ENCODE measurements at places on chromosomes 12 and 14.

DNA sequence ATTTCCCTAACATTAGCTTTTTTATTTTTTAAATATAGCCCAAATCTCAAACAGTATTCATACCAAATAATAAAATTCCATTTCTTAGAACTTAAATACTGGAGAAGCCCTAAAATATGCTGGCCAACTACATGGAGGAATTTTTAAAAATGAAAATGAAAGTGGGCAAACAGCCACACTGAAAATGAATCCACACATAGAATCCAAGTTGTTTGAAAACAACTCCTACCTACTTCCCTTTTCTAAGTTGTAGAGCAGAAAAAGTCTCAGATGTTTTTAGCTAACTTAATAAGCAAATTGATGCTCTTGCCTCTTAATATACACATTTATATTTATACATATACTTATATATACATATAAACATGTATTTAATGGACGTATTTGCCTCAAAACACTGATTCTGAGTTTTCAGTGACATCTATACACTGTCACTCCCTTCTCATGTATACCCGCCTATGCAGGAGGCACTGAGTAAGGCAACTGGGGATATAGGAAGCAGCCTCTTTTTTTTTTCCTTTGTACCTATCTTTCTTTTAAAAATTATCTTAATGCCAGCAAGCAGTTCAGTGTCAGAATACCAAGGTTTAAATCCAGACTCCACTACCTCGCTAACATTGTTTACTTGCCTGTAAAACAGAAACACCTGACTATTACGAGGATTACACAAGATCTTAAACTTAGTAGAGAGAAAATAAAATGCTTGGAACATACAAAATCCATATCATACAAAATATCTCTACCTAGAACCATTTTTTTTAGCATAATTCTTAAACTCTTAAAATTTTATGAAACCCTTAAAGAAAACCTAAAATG lies 13.3 kb downstream of the DICER1 start:
- no peak for DNase-seq

DNA sequence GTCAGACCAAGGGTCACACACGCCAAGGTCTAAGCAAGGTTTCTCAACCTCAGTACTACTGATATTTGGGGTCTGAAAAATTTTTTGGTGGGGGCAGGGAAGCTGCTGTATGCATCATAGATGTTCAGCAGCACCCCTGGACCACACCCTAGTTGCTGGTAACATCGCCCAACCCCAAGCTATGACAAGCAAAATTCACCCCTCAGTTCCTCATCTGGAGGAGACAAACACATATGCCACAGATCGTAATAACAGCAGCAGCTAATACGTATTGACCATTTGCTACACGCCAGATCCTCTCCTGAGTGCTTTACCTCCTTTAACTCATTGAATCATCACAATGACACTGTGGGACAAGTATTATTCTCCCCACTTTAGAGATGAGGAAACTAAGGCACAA lies 46.4 kb downstream of the ACTN1 start:
- peak; percentile 74 for DNase-seq

DNA sequence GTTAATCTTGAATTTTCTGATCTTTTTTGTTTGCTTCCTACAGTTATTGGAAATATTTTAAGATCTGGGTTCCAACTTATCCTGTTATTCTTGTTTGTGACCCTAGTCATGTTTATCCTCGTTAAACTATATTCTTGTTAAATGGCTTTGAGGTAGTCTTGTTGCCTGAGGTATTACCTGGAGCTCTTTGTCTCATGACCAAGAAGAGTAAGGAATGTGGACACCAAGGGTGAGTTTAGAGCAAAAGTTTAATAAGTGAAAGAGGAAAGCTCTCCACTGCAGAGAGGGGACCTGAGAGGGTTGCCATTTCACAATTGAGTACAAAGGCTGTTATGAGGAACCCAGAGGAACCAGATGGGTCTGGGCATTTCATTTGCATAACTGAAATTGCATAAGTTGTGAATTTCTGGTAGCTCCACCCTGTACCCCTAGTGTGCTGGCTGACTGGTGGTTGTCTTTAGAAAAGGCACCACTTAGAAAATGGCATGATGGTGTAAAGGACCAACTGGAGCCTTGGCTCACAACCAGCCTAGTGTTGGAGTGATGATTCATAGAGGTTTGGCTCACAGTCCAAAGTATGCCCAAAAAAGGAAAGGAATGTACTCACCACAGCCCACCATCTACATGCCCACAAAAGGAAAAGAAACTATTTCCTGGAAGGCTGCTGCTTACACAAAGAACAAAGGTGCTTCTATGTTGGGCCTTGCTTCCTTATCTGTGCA lies 36.7 kb upstream of the RESF1 start:
- no peak for DNase-seq

- no peak for DNase-seq
Observed at GRCh38 chr14:101673873-101674272, 87.6 kb upstream of the PPP2R5C start.

DNA sequence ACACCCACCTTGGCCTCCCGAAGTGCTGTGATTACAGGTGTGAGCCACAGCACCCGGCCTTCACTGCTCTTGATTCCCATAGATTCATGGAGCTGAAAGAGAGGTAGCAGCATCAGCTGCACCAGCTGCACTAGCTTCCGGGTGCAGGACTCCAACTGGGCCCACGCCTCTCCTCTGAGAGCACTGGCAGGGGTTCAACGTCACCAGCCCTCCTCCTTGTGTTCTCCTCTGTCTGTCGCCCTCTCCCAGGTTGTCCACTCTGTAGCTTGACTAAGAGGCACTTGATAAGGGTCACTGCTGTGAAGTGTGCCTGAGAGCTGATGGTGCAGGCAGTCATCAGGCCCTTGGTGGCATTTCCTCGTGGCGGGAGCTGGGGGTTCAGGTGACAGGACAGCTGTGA lies 28.3 kb downstream of the MLXIP start:
- no peak for DNase-seq

DNA sequence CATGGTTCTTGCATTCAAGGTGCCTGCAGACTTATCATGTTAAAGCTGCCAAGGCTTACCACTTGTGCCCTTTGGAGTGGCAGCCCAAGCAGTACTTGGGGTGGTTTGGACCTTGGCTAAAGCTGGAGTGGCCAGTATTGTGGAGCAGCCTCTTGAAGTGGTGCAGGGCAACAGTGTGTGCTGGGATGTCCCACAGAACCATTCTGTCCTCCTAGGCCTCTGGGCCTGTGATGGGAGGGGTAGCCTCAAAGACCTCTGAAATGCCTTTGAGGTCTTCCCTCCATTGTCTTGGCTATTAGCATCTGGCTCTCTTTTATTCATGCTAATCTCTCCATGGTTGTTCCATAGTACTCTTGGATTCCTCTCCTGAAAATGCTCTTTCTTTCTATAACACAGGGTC lies 78.2 kb upstream of the SLC24A4 start:
- DNase-seq: no peak

GRCh38 chr14:72792051-72792788 lies 101.7 kb downstream of the DPF3 start:
- no peak for DNase-seq

DNA sequence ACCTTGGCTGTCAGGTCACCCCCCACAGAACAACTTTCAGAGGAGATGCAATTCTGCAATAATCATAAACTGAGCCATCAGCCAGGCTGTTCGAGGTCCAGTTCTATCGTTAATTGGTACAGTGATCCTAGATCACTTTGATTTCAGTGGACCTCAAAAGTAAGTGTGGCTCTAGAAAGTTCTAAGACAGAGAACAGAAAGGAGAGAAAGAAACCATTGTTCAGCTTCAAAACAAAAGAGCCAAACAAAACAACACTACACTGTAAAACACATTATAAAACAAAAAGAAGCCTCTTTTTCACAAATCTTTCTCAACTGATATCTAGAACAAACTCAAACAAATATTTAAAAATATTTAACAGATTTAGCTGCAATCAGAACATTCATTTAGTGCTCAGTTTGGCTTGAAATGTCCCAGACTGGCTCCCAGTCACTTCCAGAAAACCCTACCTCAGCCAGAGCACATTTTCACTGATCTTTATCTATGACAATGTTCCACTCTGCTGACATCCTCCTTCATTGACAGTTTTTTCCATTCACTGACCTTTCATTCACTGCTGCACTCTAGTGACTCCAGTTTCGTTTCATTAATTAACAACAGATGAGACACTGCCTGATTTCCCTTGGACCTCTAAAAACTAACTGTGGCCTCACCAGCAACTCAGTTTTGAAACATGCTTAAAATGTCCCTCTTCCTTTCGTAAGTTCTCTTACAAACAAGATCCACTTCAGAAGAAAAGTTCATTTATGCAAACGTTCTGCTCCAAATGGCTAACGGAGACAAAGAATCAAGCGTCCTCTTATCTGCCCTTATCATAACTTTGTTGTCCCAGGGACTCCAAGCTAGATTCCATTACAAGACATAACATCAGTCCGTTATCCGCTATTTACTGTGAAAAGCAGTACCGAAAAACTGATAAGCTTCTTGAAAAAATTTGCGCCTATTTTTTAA lies 56.8 kb downstream of the DUSP16 start:
- DNase-seq: no peak

GRCh38 chr14:29240066-29240465 lies 473.5 kb downstream of the FOXG1 start:
- DNase-seq: no peak

DNA sequence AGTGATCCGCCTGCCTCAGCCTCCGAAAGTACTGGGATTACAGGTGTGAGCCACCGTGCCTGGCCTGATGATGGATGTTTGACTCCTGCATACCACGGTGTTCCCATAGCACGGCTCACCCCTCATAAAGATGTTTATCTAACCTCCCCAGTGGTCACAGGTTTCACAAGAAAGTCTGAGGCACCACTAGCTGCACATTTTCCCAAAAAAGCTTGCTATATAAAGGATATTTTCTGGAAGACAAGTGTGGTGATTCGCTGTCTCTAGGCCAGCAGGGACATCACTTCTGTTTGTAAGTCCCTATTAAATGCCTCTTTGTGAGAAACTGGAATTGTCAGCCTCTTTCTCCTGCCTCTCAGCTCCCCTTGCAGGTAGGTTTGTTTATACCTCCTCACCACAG lies 18.3 kb downstream of the PLEK2 start:
- no peak for DNase-seq

DNA sequence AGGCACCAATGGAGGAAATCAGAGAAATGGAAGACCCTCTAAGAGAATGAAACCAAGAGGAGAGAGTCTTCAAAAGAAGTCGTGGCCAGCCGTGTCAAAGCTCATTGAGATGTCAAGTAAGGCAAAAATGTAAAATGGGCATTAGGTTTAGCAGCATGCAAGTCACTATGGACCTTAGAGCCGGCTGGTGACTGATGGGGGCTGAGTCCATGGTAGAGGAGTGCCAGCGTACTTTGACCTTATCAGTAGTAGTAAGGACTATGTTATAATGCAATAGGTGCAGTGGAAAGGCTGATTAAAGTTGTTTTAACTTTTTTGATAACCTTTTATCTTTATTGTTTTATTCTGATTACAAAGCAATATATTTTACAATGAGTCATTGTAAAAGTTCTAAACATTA lies 66.5 kb downstream of the ANO6 start:
- DNase-seq: no peak

GRCh38 chr14:77926942-77927341 lies 127.0 kb downstream of the ADCK1 start:
- no peak for DNase-seq

DNA sequence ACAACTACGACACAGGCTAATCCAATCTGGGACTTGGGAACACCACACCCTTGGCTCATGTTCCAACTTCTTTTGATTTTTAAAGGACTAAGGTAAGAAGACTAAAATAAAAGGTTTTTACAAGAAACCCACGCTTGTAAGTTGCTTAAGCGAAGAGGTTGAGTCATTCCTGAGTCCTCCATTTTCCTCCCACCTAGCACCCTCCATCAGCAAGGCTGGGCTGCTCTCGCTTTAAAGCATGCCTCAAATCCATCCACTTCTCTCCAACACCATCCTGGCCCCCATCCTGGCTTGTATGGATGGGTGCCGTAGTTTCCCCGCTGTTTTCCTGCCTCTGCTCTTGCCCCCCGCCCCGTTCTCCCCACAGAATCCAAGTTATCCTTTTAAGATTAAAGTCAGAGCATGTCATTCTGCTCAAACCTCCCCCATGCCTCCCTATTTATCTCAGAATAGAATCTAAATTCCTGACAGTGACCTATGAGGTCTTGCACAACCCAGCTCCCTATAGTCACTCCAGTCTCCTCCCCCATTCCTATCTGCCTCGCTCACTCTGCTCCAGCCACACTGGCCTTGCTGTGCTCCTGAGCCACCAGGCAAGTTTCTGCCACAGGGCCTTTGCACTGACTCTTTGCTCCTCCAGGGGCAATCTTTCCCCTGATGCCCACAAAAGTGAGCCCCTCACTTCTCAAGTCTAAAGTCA lies 34.5 kb downstream of the SCARB1 start:
- DNase-seq: no peak

DNA sequence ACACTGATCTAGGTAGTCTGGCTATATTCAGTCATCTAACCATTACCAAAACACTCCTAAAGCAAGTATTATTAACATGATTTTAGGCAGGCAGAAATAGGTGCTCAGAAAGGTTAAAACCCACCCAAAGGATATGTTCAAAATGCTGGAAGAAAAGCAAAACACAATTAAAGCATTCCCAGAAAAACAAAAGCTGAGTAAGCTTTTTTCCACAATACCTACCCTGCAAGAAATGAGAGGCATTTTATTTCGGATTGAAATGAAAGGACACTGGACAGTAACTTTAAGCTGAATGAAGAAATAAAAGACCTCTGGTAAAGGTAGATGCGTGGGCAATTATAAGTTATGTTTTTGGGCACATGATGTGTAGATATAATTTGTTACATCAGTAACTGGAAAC lies 8.2 kb downstream of the SERPINA6 start:
- no peak for DNase-seq

DNA sequence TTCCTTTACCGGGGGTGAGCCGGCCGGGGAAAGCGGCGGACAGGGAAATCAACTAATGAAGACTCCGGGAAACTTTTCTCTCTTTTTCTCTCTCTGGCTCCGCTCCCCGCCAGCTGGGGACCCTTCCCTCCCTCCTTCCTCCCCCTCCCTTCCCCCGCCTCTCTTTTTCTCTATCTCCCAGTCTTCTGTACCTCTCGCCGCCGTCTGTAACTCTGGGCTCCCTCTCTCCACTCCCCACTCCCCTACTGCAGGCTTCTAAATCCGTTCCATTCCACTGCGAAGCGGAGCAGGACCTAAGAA lies 6.9 kb upstream of the HOXC11 start:
- DNase-seq: no peak

- no peak for DNase-seq
Observed at GRCh38 chr12:64824500-64825142, at the start of gene TBC1D30. TSS of gene TBC1D30 (plus strand) at chr12:64824647. CDS start at chr12:64824880, 233 bp downstream.

DNA sequence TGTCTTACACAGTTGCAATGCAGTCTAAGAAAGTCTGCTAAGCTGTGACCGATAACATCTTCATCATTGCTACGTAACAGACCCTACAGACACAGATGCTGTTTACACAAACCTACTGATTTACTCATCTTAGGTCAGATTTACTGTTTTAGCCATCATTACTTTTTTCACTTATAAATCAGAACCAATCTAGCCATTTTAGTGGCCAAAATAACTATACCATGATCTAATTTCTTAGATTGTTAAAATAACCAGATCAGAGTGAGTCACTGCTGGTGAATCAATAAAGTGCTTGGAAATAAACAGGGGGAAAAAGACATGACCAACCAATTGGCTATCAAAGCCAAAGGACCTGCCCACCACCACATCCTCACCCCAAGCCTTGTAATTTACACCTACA lies 57.0 kb upstream of the FOXN3 start:
- DNase-seq: no peak

GRCh38 chr14:25055992-25056687 lies 6.2 kb upstream of the STXBP6 start:
- DNase-seq: no peak
